ENCODE measurements at places on chromosomes 6 and 20. TPM values are rescaled to one million over a fixed set of nuclear protein-coding genes. Genes with fewer than 3 reads are reported as not detected.

DNA sequence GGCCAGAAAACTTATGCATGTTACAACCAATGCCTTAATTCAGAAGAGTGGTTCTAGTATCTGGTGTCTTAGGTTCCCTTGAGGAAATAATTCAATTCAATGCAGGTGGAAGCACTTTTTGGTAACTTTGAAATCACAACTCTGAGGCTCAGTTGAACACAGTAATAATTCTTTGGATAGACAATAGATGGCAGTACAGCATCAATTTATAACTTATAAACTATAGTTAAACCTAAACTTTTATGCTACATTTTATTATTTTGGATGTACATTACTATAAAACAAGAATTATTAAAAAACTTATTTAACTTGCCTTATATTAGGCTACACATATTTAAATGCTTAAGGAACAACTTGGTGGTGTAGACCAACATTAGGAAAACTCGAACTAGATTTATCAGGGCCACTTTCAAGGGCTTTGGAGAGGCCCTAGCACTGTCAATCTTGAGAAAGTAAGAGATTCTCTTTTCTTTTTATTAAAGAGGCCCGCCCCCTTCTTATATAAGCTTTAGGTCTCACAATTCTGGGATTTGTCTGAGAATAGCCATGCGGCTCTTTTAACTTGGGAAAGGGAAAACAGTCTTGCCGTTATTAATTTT, 85.9 kb downstream of the CRYBG1 start:
- DNase-seq = no peak

DNA sequence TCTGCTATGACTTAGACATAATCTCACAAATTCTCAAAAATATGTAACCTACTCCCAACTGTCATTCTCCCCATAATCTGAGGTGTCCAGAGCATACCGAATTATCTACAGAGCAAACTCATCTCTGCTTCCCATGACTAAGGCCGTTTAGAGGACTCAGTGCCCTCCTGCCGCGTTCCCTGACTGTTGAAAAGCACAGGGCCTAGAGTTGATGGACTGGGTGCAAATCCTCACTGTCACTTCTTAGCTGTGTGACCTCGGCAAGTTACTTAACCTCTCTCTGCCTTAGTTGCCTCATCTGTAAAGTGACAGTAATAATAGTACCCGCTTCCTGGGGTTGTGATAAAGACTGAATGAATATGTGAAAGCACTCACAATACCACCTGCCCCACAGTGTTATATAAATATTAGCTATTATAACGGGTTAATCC, 4.7 kb upstream of the TUBB2A start:
- DNase-seq = no peak

GRCh38 chr20:36344517-36345132, 38.5 kb downstream of the DLGAP4 start:
- DNase-seq = peak; percentile 23

DNA sequence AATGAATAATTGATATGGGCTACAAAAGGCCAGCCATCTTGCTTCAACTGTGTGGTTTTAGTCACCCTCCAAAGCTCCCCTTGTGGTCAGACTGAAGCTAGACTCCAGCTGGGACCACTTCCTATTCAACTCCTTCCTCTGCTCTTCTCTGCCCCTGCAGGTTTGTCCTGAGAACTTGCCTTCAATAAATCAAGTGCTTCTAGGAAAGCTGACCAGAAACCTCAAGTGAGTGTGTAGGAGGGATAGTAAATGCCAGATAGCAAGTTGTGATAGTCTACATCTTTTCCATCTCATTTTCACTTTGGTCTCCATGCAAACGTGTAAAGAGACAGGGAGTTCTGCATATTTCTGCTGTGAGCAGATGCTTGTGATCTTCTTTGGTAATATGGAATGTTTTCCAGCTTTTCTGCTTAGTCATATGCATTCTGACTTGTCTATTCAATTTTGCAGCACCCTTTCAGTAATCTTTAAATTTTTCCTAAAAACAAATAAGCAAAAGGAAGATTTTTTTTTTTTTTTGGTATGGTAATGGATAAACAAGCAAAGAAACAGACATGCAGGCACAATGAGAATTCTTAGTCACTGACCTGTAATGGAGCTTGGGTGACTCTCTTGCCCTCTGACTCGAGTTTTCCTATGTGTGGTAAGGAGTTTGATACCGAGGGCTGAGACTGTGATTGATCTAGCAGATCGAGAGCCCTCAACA, 201.3 kb upstream of the BTBD3 start:
- DNase-seq = peak; percentile 77

GDAP1L1 gene
- not detected for total RNA-seq

TCP11 gene
- not detected for total RNA-seq

- no peak for DNase-seq
Measured at GRCh38 chr20:48880981-48881657, 40.4 kb upstream of the ARFGEF2 start.

SUPT3H gene
- not detected for total RNA-seq

SLC32A1 gene
- total RNA-seq = not detected

- peak; percentile 8 for DNase-seq
Measured at GRCh38 chr6:6315660-6316059, 4.8 kb downstream of the F13A1 start.

AGER gene
- 1.4 TPM for total RNA-seq

GLP1R gene
- total RNA-seq = not detected

- peak; percentile 8 for DNase-seq
Measured at GRCh38 chr6:41774841-41775240, 4.9 kb downstream of the FRS3 start.

GRCh38 chr6:122996794-122997505, 915 bp downstream of the CLVS2 start:
- no peak for DNase-seq

CASS4 gene
- total RNA-seq = 0.07 TPM

DNA sequence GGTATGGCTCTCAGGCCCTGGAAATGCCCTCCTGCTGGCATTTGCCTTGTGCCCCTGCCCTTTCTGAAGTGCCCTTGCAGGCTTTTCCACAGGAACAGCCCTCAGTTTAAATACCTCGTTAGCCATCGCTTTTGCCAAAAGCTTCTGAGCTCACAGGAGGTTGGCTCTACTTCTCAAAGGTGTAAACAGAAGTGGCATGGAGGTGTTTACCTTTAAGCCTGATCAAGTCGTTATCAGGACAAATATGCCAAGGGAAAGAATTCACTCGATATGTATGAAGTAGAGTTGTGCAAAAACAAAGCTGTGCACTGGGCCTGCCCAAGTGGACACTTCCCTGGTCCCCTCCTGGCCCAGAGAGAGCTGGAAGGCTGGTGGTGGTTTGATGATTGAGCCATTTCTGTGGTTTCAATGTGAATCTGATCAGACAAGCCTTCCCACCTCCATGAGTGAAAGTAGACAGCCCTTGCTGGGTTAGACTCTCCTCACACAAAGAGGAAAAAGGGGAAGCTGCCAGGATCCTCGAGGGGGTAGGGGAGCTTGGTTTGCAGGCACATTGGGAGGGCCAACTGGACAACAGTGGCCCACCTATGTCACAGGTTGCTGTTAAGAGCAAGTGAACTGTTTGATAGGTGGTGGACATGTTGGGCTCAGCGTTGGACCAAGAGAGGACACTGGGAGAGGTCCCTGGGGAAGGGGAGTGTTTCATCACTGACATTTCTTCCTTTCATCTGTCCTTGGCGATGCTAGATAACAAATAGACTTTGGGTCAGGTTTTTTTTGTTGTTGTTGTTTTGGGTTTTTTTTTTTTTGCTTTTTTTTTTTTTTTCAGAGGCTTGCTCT, 98.7 kb downstream of the ZDHHC14 start:
- DNase-seq = no peak

GRCh38 chr6:106272287-106272686, 53.3 kb downstream of the ATG5 start:
- no peak for DNase-seq

GRCh38 chr6:150692604-150693003, 92.9 kb downstream of the PLEKHG1 start:
- DNase-seq = no peak

- DNase-seq = no peak
Measured at GRCh38 chr6:168692193-168692914, 251.4 kb downstream of the SMOC2 start.

GRCh38 chr20:10313215-10313614, 94.6 kb downstream of the SNAP25 start:
- peak; percentile 81 for DNase-seq

PET117 gene
- 12.0 TPM for total RNA-seq

GRCh38 chr20:17169585-17170136, 57.2 kb upstream of the PCSK2 start:
- DNase-seq = no peak

LGSN gene
- not detected for total RNA-seq

JAG1 gene
- total RNA-seq = 8.2 TPM

ANKRD66 gene
- total RNA-seq = not detected

MUC21 gene
- total RNA-seq = not detected

DNA sequence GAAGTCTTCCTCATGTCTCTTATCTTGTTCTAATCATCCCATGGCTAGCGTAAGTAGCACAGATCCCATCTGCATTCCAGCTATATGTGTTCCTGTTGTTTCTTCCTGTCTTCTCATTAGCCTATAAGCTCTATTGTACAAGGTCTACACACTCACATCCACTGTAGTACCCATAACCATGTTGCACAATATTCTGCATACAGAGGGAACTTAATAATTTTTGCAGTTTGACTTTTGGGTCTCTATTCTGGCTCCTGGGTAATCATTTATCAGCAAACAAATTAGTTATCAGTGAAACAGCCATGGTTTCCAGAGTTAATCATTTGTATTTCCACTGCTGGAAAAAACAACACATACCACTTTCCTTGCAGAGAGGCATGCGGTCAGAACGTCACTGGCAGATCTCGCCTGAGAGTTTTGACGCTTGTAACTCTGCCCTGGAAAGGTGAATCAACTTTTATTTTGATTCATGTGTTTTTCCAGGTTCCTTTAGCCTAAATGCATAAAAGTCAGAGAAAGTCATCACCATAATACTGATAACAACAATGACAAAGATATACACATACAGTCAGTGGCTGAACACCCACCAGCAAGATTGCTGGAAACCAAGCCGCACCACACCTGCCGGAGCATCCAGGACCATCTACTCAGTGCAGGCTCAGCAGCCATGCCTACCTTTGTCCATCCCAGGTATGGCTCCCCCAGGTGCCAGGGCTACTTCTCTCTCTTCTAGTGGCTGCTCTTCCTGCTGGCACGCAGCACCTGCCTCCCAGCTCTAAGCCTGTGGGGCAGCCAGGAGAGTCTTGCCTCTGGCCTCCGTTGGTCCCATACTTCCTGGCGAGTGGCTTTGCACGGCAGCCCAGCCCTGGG, 158.2 kb downstream of the QRSL1 start:
- no peak for DNase-seq

DNA sequence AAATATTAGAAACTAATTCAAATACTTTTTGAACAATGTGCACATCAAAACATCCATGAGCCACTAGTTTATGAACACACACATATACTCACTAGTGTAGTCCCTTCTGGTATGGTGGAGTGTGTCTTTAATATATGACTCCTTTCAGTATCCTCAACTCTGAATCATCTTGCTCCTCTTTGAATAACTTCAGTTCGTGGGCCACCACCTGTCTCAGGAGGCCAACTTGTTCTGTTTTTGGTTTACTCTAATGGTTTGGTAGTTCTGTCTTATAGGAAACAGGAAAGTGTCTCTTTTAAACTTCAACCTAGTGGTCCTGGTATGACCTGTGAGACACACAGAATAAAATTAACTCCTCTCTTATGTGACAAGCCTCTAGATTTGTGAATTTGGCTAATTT, 55.6 kb downstream of the ZNF292 start:
- DNase-seq = no peak

CPNE5 gene
- not detected for total RNA-seq

GRCh38 chr6:148508401-148509041, 165.9 kb downstream of the SASH1 start:
- DNase-seq = peak; percentile 34

- DNase-seq = peak; percentile 38
Measured at GRCh38 chr6:83215131-83216047, 22.2 kb downstream of the RWDD2A start.

CALHM4 gene
- not detected for total RNA-seq

DNA sequence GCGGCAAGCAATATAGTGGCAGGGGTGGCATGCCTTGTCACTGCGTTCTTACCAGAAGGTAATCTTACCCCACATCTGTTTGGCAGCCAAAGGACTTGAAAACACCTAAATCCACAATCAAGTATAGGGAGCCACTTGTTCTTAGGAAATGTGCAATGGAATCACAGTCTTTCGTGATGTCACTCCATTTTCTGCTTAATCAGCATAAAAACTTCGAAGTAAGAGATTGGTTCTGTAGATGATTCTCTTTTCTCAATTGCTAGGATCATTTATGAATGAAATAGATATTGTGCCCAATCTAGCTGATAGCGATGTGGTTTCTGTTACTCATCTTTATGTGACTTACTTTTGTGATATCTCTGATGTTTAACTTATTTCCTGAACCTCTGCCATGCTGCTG, 89.0 kb downstream of the SLC22A3 start:
- no peak for DNase-seq

- no peak for DNase-seq
Measured at GRCh38 chr6:24696097-24696496, 22.9 kb downstream of the C6orf62 start.

DNA sequence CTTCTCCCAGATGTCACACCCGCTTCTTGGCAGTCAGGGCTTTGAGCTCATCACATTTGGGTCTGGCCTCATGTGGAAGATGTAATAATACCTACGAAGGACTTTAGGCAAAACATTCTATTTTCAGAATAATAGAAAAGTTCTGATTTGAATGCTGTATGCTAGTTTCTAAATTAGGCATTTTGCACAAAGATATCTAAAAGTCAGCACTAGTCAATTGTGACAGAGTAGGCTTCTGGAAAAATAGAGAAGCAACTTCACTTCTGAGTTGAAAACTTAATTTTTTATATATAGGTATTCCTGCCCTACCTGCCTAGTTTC, 38.3 kb upstream of the CD2AP start:
- no peak for DNase-seq

- DNase-seq = no peak
Measured at GRCh38 chr20:11814267-11814666, 103.4 kb upstream of the BTBD3 start.

GRCh38 chr6:18107061-18107460, 15.4 kb downstream of the NHLRC1 start:
- no peak for DNase-seq

LRRC73 gene
- not detected for total RNA-seq

GRCh38 chr6:1527073-1527457, 82.7 kb upstream of the FOXC1 start:
- DNase-seq = no peak

GRCh38 chr20:13659288-13659687, 20.6 kb upstream of the TASP1 start:
- no peak for DNase-seq
